ENCODE measurements at places on chromosomes 1 and 21. TPM values are rescaled to one million over a fixed set of nuclear protein-coding genes. Genes with fewer than 3 reads are reported as not detected.

DNA sequence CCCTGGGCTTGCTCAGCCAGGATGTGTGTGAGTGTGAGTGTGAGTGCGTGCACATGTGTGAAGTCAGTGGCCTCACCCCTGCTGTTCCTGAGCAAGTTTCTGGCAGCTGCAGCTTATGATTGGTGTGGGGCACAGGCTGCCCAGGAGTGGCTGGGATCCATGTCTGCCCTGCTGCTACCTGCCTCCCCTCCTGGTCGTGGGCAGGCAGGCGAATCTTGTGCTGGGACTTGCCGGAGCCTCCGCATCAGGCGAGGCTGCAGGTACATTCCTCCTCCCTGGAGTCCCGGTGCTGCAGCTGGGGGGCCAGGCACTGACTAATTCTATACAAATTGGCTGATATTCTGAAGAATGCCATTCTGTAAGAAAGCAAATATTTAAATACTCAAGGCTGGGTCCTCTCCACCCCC, 85.6 kb upstream of the WNT4 start:
- DNase-seq = no peak

DNA sequence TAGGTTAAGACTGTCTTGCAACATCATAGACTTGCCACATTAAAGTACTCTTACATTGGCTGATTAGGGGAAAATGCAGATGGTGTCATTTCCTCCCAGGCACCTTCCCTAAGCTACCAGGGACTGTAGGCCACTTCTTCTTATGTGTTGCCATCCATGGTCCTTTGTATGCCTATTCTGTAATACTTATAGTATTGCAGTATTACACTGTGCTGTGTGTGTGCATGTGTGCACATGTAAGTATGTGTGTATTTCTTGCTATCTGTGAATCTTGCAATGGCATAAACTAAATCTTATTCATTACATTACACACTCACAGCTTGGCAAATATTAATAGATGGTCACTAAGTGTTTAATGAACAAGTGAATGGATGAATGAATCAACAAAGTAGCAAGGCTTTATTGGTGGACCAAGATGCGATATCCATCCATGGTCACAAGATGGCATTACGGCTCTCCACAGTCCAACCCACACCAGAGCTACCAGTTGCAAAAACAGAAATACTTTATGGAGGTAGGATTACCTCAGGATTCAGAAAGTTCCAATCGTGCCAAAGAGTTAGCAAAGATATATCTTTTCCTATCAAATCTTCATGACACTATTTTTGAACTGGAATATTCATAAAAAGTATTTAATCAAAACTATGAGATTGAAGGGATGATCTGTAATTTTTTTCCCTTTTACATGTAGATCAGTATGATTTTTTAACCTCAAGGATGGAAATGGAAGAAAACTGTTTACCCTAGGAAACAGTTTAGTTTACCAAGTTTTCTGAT, 160.2 kb downstream of the DENND1B start:
- DNase-seq = no peak

GRCh38 chr1:91338501-91338900, 66.1 kb downstream of the HFM1 start:
- DNase-seq = no peak

IL22RA1 gene
- 1.1 TPM for total RNA-seq

DNA sequence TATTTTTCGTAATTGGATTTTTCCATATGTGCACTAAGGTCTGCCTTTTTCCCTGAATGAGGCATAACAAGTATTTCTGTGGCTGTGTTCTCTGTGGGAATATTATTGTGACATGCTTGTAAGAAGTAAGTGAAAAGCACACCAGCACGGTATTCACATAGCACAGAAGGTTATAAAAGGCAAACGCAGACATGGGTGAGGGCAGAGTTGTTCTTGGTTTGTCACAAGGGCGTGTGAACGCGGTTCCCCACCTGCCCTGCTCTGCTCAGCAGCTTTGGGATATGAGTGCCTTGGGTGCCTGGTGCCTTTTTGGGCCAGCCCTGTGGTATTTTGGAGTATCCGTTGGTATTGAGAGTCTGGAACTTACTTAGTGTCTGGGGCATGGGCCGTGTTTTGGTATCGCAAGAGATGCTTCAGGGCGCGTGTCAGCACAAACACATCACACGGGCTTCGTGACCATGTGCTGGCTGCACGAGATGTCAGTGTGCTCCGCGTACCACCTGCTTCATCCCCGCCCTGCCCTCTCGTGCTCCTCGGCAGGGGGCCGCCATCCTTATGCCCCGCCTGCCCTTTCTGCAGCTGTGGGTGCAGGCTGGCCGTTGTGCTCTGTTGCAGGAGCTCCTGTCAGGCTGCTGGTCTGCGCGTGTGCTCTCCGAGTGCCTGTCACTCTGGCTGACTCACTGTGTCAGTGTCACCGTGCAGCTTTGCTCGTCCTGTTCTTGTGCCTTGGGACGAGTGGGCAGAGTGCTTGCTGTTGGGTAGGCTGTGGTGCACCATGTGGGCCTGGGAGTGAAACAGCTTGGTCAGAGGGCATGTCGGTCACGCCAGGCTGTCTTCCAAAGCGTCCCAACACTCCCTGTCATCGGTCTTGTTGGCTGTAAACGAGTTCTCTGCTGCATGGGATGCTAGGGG, 15.0 kb downstream of the SKI start:
- no peak for DNase-seq

PCNX2 gene
- total RNA-seq = 2.6 TPM

DNA sequence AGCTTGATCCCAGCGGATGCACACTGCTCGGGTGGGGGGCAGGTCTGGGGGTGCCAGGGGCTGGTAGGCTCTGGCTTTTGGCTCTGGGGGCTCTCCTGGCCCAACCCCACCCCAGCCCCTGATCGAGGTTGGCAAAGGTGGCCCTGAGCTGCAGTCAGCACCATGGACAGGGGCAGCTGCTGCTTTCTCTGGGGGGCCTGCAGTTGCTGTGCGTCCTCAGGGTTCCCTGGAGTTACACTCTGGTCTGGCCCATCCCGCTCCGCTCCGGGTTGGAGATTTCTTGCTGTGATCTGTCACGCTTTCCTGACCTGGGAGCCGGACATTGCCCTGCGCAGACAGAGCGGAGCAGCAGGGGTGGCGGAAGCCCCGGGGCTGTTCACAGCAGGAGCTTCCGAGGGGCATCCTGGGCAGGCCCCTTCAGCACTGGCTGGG, 8.0 kb upstream of the PLCH2 start:
- DNase-seq = no peak

- no peak for DNase-seq
Observed at GRCh38 chr1:45848714-45849113, 45.3 kb downstream of the MAST2 start.

LMX1A gene
- not detected for total RNA-seq

DNA sequence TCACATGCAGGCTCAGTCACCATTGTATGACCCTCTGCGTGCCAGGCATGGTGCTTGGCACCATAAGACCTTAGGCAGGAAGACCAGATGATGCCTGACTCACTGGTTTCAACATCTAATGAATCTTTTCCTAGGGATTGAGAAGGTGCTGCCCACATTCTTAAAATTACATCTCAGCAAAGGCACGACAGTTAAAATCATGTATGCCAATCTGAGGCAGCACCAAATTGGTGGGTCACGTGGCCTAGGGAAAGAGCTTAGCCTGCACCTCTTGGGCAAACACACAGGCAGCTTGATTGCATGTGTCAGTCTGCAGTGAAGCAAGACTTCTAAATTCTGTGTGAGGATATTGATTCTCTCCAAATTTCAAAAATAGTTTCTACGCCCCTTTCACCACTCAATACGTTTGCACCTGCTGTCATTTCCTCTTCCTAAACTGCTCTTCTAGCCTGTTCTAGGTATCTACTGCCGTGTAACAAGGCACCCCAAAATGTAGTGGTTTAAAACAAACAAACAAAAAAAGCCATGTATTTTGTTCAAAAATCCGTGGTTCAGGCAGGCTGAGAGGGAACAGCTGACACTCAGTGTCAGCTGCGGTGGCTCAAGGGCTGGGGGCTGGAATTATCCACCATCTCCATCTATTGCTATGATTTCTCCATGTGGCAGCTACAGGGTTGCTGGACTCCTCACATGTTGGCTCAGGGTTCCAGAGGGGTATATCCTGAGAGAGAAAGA, 160.2 kb upstream of the FGGY start:
- no peak for DNase-seq

CYP4A22 gene
- total RNA-seq = not detected

AIDA gene
- total RNA-seq = 73.1 TPM

CD244 gene
- not detected for total RNA-seq

- no peak for DNase-seq
Observed at GRCh38 chr1:89721351-89721750, 88.4 kb downstream of the LRRC8C start.

USP24 gene
- 52.2 TPM for total RNA-seq

TRIM46 gene
- 3.8 TPM for total RNA-seq

DNA sequence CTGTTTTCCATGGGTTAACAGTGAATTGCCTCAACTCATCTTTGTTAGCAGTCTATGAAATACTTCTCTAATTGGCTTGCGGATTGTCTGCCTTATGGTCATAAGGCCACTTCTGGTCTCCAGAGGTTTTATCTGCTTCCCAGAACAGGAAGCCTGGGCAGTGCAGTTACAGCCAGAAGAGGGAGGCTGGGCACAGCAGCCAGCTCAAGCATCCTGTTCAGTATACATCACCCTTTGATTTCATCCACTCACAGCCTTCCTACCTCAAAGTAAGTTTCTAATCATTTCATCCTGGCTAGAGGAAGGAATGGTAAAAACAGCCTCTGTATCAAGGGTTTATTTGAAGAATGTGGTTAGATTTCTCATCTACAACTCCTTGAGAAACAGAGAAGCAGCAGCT, 311.5 kb upstream of the DEPDC1 start:
- DNase-seq = no peak

DNA sequence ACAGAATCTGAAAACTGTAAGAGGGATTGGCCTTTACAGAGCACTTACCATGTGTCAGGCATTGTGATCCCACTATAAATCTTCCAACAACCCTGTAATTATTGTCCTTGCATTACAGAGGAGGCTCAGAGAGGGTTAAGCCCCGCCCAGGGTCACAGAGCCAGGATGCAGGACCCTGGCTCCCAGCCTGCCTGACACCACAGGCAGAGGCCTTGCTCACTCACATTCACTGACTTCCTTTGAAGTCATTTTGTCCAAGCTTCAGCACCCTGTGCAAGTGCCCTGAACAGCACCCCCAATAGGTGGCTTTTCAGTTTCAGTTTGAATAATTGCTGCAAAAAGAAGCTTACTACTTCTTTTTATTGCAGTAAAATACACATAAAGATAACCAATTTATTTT, 256.8 kb upstream of the NFIA start:
- DNase-seq = no peak

All from Panc1 (cell line).